Esophagus squamous epithelium (tissue), 5 donors: ENCODE measurements at places on chromosomes 12 and 14. TPM values are rescaled to one million over a fixed set of nuclear protein-coding genes. Genes with fewer than 3 reads are reported as not detected.

HOXC9 gene
- not detected for total RNA-seq

DNA sequence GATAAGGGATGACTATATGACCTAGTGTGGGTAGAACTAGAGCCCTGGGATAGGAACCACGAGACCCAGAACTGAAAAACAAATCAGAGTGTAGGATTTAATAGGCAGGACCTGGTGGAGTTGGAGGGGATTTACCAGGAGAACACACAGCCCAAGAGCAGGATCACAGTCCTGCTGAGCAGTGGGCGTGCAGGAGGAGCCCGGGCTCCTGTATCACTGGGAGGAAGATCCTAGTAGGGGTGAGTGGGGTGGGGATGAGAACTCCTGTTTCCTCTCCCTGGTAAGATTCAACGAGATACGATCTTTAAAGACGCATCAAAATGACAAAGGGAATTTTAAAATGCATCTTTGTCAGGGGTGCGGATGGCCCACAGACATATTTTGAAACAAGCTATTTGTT, 220.1 kb downstream of the GALC start:
- DNase-seq = no peak

DNA sequence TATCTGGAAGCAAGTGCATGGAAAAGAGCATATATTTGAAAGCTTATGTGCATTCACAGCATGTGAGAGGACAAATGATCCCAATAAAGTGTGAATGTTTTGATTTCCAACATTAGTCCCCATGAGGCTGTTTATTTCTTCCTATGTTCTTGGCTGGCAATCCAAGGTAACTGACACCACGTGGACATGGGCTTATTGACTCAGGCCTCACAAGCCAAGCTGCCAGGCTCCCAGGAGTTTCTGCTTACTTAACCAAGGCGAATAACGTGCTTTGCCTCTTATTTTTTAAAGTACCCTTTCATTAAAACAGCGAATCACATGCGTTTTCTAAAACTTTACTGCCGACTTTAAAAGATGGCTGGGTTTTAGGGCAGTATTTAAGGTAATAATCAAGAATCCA, 441.7 kb downstream of the FUT8 start:
- DNase-seq = no peak

- no peak for DNase-seq
These were observed 304.7 kb downstream of the SSPN start for GRCh38 chr12:26499979-26500640.

GALNT4 gene
- total RNA-seq = 5.5 TPM

- DNase-seq = no peak
These were observed 682.4 kb downstream of the SLC16A7 start for GRCh38 chr12:60278209-60278608.

PACS2 gene
- total RNA-seq = 20.2 TPM

GRCh38 chr14:67513631-67514108, 19.4 kb upstream of the PLEKHH1 start:
- DNase-seq = no peak

CMAS gene
- total RNA-seq = 61.8 TPM

DNA sequence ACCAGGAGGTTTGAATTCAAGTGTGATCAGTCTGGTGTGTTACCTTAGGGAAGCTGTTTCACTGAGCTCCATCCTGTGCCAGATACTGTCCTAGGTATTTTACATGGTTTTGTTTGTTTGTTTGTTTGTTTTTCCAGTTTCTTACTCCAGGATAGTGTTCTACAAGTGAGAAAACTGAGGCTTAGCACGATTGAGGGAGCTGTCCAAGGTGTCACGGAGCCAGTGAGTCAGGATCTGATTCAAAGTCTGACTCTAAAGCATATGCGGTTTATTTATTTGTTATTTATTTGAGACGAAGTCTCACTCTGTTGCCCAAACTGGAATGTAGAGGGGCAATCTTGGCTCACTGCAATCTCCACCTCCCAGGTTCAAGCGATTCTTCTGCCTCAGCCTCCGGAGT, 79.7 kb upstream of the GNG2 start:
- DNase-seq = no peak

DNA sequence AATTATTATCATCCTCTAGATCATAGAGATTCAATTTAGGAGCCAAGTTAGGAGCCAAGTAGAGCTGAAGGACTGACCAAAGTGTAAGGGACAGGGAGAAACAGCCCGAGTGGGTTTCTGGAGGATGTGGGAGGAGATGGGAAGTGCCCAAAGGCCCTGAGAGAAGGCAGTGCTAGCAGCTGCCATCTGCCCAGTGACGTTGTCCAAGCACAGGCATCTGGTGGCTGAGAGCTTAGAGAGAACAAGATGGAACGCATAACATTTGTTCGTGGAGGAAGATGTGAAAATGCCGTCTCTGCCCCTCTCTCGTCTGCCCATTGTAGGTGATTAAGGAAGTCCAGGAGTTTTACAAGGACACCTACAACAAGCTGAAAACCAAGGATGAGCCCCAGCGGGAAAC, 34.7 kb downstream of the CD9 start:
- DNase-seq = no peak

- no peak for DNase-seq
These were observed 11.6 kb upstream of the FAM177A1 start for GRCh38 chr14:35034440-35034833.

DNA sequence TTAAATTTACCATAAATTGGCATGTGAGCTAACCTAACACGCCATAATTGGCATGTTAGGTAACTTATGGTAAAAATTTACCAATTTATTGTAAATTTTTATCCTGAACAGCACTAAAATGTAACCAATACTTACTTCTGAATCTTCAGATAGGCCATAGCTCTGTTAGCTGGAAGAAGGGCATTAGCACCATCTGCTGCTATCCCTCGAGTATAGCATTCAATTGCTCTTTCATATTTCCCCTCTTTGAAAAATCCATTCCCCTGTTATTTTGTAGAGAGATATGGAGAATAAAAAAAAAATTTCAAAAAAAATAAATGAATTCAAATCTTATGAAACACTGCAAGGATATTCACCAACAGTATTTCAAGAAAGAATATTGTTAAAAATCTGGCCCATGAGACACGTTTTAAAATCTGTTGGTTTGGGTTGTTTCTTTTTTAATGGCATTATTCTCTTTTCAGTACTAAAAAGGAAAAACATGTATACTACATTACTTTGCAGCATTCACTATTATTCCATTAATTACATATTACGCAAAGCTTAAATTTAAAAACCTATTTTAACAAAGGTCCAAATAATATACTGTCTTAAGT, 19.1 kb downstream of the RPAP3 start:
- DNase-seq = no peak

DNA sequence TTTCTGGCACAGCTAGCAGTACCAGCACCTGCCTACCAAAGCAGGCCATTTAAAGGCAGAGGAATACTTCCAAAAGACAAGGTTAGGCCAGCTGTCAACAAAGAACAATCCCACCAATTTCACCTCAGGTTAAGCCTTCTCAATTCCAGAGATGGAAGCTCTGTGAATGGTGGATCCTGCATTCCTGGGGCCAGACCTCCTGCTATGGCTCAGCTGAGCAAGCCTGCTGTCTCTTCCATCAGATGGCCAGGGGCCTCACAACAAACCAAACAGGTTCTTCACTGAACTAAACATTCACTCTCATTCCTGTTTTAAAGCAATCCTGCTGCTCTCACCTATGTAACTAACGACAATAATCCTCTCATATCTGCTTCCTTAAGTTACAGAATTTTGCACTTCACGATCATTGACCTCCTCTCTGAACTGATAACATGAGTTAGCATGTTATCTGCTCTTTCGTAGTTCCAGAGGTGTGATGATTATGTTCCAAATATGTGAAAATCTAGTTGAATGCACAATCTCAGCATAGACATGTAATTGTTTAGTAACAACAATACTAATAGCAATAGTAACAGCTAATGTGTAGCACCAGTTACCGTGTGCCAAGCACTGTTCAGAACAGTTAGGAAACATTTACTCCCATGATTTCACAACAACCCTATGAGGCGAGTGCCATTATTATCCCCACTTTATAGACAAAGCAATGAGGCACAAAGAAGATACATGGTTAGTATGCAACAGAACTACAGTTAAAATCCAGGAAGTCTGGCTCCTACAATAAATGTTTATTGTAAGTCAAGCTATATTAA, 73.2 kb downstream of the SLC2A13 start:
- no peak for DNase-seq

HOXC10 gene
- total RNA-seq = 0.31 TPM

DNA sequence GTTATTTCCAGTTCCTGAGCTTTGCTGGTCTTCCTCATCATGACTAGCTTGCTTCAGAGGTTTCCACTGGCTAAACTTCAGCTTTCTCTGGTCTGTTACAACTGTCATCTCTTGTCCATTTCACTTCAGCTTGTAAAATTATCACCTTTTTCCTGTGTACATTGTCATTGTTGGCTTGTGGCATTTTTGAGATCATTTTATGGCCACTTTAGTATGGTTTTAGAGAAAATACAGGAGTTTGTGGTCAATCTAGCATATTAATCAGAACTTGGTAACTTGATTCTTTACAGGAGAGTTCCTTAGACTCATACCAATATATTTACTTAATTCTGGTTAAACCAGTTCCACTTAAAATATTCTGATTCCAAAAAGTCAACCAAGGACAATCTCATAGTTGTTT, 235.9 kb upstream of the KITLG start:
- no peak for DNase-seq

GRCh38 chr12:13635709-13636108, 345.7 kb downstream of the GRIN2B start:
- DNase-seq = no peak

TBX5 gene
- total RNA-seq = 0.38 TPM

HNF1A gene
- total RNA-seq = not detected

DNA sequence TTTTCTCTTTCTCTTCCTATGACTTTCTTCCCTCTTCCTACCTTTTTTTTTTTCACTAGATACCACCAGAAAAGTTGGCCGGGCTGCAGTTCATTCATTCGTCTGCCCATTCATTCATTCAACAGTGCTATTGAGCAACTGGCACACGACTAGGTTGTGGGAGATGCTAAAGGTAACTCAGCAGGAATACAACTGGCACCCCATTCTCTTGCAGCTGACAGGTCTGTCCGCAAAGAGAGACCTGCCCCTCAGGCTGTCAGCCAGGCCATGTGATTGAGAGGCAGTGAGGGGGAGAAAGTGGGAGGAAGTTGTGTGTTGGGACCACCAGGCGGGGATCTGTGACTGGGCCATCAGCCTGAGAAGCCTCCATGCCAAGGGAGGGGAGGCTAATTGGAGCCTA, 105.2 kb downstream of the TSPAN9 start:
- DNase-seq = no peak

KRT6A gene
- 17,128 TPM for total RNA-seq

TAMALIN gene
- total RNA-seq = 2.5 TPM

GRCh38 chr14:69844171-69844570, 35.0 kb upstream of the SMOC1 start:
- no peak for DNase-seq

LTBR gene
- 129 TPM for total RNA-seq

APPL2 gene
- 52.3 TPM for total RNA-seq
